GM23248 (cell line): ENCODE measurements at places on chromosomes 5 and 9.
A peak's percentile ranks its signal among the peaks of the same experiment; 100 is the strongest.

DNA sequence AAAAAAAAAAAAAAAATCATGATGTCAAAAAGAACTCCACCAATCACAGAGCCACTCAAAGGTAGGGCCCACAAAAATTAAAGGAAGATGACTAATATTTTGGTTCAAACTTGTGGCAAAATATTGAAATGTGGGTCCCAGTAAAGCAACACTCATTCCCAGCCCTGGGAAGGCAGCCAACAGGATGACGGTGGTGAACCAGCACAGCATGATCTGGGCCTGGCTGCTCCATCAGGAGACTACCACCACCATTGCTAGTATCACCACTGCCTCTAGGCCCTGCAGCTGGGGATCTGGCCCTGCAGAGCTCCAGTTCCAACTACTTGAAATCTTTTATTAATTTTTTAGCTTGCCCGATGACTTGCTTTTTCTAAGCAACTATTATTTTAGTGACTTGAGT, 206.8 kb upstream of the ITGA1 start:
- no peak overlapping the region for H3K27ac ChIP-seq
- no peaks in the 10 kb centered on the region for H3K36me3 ChIP-seq
- H3K4me1 ChIP-seq: no peaks in the 10 kb centered on the region
- no peaks in the 10 kb centered on the region for H3K27me3 ChIP-seq

DNA sequence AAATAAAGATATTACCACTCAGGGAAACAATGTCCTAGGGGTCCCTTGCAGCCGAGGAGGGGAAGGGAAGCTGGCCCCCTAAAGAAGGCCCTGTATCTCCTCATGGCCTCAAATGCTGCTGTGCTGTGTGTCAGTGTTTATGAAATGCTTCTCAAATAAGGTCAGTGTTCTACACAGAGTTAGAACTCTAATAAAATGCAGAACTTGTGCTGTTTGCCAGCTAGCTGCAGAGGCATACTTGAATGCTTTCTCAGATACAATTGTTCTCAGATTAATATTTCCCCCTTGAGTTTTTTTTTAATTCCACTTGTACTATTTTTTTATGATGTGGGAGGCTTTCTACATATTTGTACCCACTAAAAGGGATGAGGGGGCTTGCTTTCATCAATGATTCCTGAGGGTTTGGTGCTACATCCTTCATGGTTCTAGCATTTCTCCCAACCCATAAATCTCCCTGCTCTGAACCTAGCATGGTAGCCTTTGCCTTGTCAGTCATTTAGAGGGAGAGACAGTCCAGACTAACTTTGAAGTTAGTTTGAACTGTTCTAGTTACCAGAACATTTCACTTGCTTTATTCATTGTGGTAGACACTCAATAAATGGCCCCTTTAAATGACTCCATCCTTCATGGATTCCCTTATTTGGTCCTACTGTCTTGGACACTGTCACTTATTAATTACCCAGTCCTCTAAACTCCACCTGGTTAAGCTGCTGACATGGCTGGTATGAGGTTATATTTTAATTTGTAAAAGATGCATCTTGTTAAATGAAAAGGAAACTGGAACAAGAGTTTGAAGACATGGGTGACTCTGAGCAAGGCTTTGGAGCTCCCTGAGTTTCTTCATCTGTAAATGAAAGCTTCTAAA, 12.6 kb downstream of the SLIT3 start:
- peaks cover 30% of the 10 kb centered on the region for H3K4me1 ChIP-seq
- H3K27me3 ChIP-seq: no peaks in the 10 kb centered on the region
- no peak overlapping the region for H3K27ac ChIP-seq

DNA sequence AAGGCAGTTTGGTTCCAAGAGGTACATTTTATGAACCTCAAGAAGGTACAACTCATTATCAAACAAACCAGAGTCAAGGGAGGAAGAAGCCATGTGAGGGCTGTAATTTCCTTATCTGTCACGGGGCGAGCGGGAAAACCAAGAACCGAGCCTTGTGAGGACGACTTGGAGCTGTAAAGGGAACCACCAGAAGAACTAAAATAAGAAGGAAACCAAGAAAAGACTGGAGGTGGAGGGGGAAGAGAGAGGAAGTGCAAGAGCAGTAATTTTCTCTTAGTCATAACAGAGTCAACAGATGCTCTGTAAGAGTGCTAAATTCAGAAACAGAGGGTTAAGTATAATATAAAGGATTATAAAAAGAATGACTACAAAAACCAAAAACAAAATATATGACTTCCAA, 127.1 kb downstream of the DIRAS2 start:
- no peaks in the 10 kb centered on the region for H3K27me3 ChIP-seq
- no peaks in the 10 kb centered on the region for H3K36me3 ChIP-seq
- H3K27ac ChIP-seq: no peak overlapping the region
- no peaks in the 10 kb centered on the region for H3K4me1 ChIP-seq
- DNase-seq: no peak

DNA sequence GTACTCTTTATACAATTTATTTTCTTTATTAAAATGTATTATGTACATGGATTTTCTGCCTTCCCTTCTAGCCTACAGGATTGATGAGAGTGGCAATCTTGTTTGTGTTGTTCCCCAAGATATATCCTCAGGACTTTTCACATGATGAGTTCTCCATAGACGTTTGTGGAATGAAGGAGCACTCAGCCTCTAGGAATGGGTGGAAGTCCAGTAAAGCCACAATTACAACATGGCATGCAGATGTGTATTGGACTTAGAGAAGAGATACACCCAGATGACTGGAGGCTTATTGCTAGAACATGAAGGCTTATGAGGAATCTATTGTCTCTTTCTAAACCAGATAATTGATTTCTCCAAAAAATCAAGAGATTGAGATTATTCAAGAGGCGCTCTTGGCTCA, 8.2 kb upstream of the DOCK2 start:
- no peak overlapping the region for H3K4me3 ChIP-seq
- peak; percentile 90 for DNase-seq
- H3K27ac ChIP-seq: peak overlapping the region; percentile 92
- H3K36me3 ChIP-seq: no peaks in the 10 kb centered on the region
- peaks cover 73% of the 10 kb centered on the region for H3K4me1 ChIP-seq

DNA sequence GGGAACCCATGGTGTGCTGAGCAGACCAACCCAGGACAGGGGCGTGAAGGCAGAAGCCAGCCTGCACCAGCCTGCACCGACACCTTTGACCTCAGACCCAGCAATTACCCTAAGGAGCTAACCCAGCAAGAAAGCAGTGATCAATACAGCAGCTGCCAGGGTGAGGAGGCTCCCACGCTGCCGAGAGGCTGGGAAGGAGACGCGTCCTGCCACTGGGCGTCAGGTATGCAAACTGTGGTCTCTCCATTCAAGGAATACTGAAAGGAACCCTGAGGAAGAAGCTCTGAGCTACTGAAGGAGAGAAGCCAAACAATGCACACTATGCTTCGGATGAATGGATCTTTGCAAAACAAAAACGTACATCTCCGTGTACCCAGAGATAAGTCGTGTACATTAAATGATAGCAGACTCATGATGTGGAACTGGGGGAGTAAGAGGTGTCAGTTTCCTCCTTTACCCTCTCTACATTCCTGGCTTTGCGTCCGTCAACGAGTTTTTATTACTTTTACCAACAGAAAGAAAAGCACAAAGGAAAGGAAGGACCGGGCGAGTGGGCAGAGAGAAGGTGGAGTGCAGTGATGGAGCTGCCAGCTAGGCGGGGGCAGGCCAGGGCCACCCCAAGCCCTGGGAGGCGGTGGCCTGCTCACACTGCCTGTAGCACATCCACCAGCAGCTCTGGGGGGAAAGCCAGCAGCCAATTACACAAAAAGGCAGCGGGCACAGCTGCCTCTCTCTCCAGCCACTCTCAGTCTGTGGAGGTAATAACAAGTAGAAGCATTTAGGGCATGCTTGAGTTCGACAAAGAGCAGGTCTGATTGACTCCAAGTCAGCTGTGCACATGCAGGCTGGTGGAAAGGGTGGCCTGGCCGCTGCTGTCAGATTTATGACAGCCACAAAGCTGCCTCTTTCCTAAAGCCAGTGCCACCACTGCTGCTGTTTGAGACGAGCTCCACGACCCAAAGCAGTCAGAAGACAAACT, 29.3 kb downstream of the RASGEF1C start:
- no peak overlapping the region for H3K4me3 ChIP-seq
- no peaks in the 10 kb centered on the region for H3K4me1 ChIP-seq
- no peak overlapping the region for H3K27ac ChIP-seq
- H3K27me3 ChIP-seq: no peaks in the 10 kb centered on the region
